ENCODE measurements at places on chromosomes 7 and 10. TPM values are rescaled to one million over a fixed set of nuclear protein-coding genes. Genes with fewer than 3 reads are reported as not detected.

The TMEM225B gene
- total RNA-seq = 1.2 TPM

The NEUROG3 gene
- not detected for total RNA-seq

The IFIT1B gene
- total RNA-seq = not detected

The SCART1 gene
- 0.47 TPM for total RNA-seq

The MNX1 gene
- 5.6 TPM for total RNA-seq

The ACBD7 gene
- total RNA-seq = 0.80 TPM

The CLDN3 gene
- total RNA-seq = 1.2 TPM

The NUTM2E gene
- 0.53 TPM for total RNA-seq

The FAM25A gene
- total RNA-seq = not detected

The PTPRN2 gene
- 0.96 TPM for total RNA-seq

The RBP4 gene
- total RNA-seq = 8.8 TPM

The PDIA4 gene
- total RNA-seq = 179 TPM

The TAS2R3 gene
- not detected for total RNA-seq

The MRC1 gene
- total RNA-seq = 0.05 TPM

The VSTM4 gene
- 0.35 TPM for total RNA-seq

The FAM20C gene
- total RNA-seq = 34.2 TPM

The LRRN3 gene
- total RNA-seq = 0.05 TPM

The PLOD3 gene
- total RNA-seq = 80.2 TPM

The ELFN1 gene
- total RNA-seq = 0.48 TPM

The SORCS3 gene
- total RNA-seq = not detected

The GPNMB gene
- total RNA-seq = 2.7 TPM

The AKR1C1 gene
- total RNA-seq = 610 TPM

The CYP2C19 gene
- total RNA-seq = not detected

The FAM25G gene
- not detected for total RNA-seq

The CALML3 gene
- total RNA-seq = not detected

The SPDYE16 gene
- not detected for total RNA-seq

The CXCL12 gene
- total RNA-seq = 0.14 TPM

The PAX2 gene
- 0.15 TPM for total RNA-seq

The HKDC1 gene
- total RNA-seq = 15.2 TPM

The TRIM73 gene
- 2.2 TPM for total RNA-seq

The ENO4 gene
- total RNA-seq = 0.21 TPM

The TMEM196 gene
- total RNA-seq = not detected

The CEP55 gene
- total RNA-seq = 65.6 TPM

The SFRP5 gene
- 2.4 TPM for total RNA-seq

The OR2A1 gene
- not detected for total RNA-seq

The GJD4 gene
- 0.06 TPM for total RNA-seq

The CLRN3 gene
- total RNA-seq = not detected

The ZSCAN25 gene
- 8.3 TPM for total RNA-seq

The LRGUK gene
- total RNA-seq = 0.32 TPM

The WNT8B gene
- 0.03 TPM for total RNA-seq

The FEZF1 gene
- total RNA-seq = not detected

The TCAF1 gene
- total RNA-seq = 14.1 TPM

The MYH16 gene
- 0.56 TPM for total RNA-seq

The FKBP6 gene
- not detected for total RNA-seq

The KDM7A gene
- total RNA-seq = 3.1 TPM

The KLLN gene
- total RNA-seq = 0.66 TPM

The OR9A2 gene
- total RNA-seq = not detected

The EGFR gene
- 85.3 TPM for total RNA-seq
